ENCODE measurements at places on chromosomes 13 and 19. TPM values are rescaled to one million over a fixed set of nuclear protein-coding genes. Genes with fewer than 3 reads are reported as not detected.

Gene ARRDC5
- total RNA-seq: not detected

Gene SLAIN1
- 1.3 TPM for total RNA-seq

Gene ATP4A
- not detected for total RNA-seq

Gene MBD3L3
- not detected for total RNA-seq

Gene TEKTIP1
- not detected for total RNA-seq

Gene OR7D2
- not detected for total RNA-seq

Gene GFY
- not detected for total RNA-seq

Gene OR10H5
- not detected for total RNA-seq

Gene SUCLA2
- total RNA-seq: 35.4 TPM

Gene QPCTL
- 7.8 TPM for total RNA-seq

Data from endothelial cell of coronary artery (primary cell).